Naive thymus-derived CD8-positive, alpha-beta T cell (primary cell): ENCODE measurements at places on chromosomes 13 and 19.

- DNase-seq: no peak
- H3K36me3 ChIP-seq: no peaks in the 10 kb centered on the region
- no peak overlapping the region for H3K27ac ChIP-seq
- no peaks in the 10 kb centered on the region for H3K4me1 ChIP-seq
- H3K27me3 ChIP-seq: peaks cover 6% of the 10 kb centered on the region
Observed at GRCh38 chr13:25397763-25398162, 26.0 kb downstream of the ATP8A2 start.

DNA sequence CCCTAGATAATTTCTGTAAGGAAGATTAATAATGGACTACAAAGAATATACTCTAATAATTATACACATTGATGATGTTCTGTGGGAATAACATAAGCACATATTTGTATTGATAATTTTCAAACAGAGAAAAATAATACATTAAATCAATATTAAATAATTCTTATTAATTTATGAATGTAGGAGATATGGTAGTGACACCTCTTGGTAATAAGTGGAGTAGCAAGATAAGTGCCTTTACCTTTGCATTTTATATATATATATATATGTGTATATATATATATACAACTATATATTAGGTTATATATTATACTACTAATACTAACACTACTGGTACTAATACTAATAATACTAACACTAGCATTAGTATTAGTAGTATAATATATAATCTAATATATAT, 905.8 kb downstream of the SLITRK1 start:
- no peaks in the 10 kb centered on the region for H3K27me3 ChIP-seq
- H3K36me3 ChIP-seq: no peaks in the 10 kb centered on the region
- no peak overlapping the region for H3K27ac ChIP-seq

DNA sequence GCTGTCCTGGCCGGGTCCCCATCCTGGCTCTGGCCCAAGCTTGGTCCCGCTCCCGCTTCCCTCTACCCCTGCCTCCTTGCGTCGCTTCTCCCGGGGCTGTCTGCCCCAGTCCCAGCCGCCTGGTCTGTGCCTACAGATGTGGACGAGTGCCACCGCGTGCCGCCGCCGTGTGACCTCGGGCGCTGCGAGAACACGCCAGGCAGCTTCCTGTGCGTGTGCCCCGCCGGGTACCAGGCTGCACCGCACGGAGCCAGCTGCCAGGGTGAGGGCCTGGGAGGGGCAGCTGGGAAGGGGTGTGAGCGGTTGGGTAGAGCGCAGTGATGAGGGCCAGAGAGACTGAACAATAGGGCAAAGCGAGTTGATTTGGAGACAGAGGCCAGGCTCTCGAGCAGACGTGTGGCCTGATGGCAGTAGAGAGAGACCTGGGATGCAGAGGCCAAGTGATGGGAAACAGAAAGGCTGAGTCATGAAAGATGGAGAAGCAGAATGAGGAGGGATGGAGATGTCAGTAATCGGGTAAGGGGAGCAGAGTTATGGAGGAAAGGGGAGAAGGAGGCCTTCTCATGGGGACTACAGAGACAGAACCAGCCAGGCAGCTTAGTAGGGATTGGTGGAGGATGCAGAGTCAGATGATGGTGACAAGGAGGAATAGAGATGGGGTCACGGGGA, 9.4 kb downstream of the LTBP4 start:
- H3K27ac ChIP-seq: peak overlapping the region; percentile 79
- no peaks in the 10 kb centered on the region for H3K27me3 ChIP-seq
- H3K36me3 ChIP-seq: no peaks in the 10 kb centered on the region
- DNase-seq: peak; percentile 86
- peaks cover 75% of the 10 kb centered on the region for H3K4me1 ChIP-seq

- no peak overlapping the region for H3K4me3 ChIP-seq
- H3K4me1 ChIP-seq: no peaks in the 10 kb centered on the region
- no peak overlapping the region for H3K27ac ChIP-seq
- no peaks in the 10 kb centered on the region for H3K36me3 ChIP-seq
- no peak for DNase-seq
Observed at GRCh38 chr13:46475541-46475991, 77.4 kb upstream of the LRCH1 start.

GRCh38 chr19:15631817-15632216, 8.9 kb upstream of the CYP4F3 start:
- no peaks in the 10 kb centered on the region for H3K36me3 ChIP-seq
- DNase-seq: peak; percentile 9
- H3K27me3 ChIP-seq: peaks cover 35% of the 10 kb centered on the region
- H3K4me3 ChIP-seq: no peak overlapping the region
- H3K4me1 ChIP-seq: no peaks in the 10 kb centered on the region

GRCh38 chr19:47190167-47190727, 40.8 kb downstream of the BBC3 start:
- DNase-seq: peak; percentile 69
- peak overlapping the region; percentile 96 for H3K27ac ChIP-seq
- H3K4me1 ChIP-seq: peaks cover 65% of the 10 kb centered on the region
- peak overlapping the region; percentile 64 for H3K4me3 ChIP-seq
- no peaks in the 10 kb centered on the region for H3K27me3 ChIP-seq

GRCh38 chr13:33112766-33113165, 96.5 kb downstream of the KL start:
- no peak overlapping the region for H3K4me3 ChIP-seq
- H3K27ac ChIP-seq: no peak overlapping the region
- peaks cover 1% of the 10 kb centered on the region for H3K4me1 ChIP-seq
- no peaks in the 10 kb centered on the region for H3K36me3 ChIP-seq

- H3K4me3 ChIP-seq: no peak overlapping the region
- no peaks in the 10 kb centered on the region for H3K36me3 ChIP-seq
Observed at GRCh38 chr13:72145383-72145782, 278.4 kb upstream of the DACH1 start.

DNA sequence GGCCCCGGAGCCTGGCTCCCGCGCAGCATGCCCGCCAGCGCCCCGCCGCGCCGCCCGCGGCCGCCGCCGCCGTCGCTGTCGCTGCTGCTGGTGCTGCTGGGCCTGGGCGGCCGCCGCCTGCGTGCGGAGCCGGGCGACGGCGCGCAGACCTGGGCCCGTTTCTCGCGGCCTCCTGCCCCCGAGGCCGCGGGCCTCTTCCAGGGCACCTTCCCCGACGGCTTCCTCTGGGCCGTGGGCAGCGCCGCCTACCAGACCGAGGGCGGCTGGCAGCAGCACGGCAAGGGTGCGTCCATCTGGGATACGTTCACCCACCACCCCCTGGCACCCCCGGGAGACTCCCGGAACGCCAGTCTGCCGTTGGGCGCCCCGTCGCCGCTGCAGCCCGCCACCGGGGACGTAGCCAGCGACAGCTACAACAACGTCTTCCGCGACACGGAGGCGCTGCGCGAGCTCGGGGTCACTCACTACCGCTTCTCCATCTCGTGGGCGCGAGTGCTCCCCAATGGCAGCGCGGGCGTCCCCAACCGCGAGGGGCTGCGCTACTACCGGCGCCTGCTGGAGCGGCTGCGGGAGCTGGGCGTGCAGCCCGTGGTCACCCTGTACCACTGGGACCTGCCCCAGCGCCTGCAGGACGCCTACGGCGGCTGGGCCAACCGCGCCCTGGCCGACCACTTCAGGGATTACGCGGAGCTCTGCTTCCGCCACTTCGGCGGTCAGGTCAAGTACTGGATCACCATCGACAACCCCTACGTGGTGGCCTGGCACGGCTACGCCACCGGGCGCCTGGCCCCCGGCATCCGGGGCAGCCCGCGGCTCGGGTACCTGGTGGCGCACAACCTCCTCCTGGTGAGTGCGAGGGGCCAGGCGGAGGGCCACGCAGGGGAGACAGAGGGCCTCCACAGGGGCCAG, at the start of gene KL:
Gene KL, plus strand, starts transcription at position 10 of the 909 bp plus-strand sequence. Its CDS starts 18 bp downstream, at position 28.
- peaks cover 3% of the 10 kb centered on the region for H3K36me3 ChIP-seq
- no peak for DNase-seq
- peaks cover 10% of the 10 kb centered on the region for H3K4me1 ChIP-seq
- H3K4me3 ChIP-seq: peak within 1 kb of the TSS; percentile 81
- H3K27ac ChIP-seq: no peak within 1 kb of the TSS

DNA sequence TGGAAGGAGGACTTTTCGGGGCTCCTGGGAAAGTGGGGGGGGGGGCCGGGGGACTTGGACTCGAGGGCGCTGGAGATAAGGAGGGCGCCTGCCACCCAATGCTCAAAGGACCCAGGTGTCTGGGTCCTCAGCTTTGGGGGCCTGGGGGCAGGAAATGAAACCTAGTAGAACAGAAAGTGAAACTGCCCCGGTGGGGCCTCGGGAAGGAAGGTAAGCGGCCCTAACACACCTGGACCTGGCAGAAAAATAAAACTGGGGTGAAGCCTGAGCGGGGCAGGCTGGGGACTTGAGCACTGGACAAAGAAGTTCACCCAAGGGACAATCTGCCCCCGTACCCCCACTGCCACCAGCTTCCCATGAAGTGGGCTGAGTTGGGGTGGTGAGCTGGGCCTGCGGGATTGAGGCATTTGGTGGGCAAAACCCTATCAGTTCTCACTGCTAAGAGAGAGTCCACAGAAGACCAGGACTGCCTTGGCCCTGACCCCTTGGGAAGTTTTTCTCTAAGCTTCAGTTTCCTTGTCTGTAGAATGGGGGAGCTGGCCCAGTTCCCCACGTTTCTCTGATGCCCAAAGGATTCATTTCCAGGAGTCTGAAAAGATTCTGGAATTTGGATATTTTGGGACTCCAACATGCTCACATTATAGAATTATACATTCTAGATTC, 2.3 kb downstream of the PRKD2 start:
- H3K27me3 ChIP-seq: no peaks in the 10 kb centered on the region
- H3K4me3 ChIP-seq: peak overlapping the region; percentile 94
- DNase-seq: peak; percentile 80
- peak overlapping the region; percentile 97 for H3K27ac ChIP-seq
- peaks cover 54% of the 10 kb centered on the region for H3K4me1 ChIP-seq

GRCh38 chr19:14992780-14993179, 13.1 kb upstream of the SLC1A6 start:
- H3K27me3 ChIP-seq: peaks cover 42% of the 10 kb centered on the region
- H3K4me1 ChIP-seq: no peaks in the 10 kb centered on the region
- H3K27ac ChIP-seq: no peak overlapping the region
- H3K4me3 ChIP-seq: no peak overlapping the region
- no peaks in the 10 kb centered on the region for H3K36me3 ChIP-seq
- DNase-seq: no peak

DNA sequence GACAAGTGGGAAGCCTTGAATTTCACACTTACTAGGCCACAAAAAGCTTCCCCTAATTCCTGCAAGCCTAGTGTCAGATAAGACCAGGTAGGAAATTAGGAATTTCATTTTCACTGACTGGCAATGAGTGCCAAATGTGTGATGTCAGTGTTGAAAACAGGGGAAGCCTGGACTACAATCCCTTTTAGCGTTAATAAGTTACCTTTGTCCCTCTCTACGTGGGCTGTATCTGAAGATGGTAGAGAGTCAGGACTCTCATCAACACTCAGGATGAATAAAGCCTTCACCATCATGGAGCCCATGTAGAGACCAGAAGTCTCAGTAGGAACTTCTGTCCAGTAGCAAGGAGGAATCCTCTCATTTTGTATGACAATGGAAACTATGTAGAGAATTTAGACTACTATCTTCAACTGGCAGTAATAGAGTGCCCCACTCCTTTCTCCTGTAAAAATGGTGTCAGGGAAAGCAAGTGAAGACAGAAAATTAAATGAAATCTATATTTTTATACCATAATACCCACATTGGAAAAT, 324.1 kb upstream of the KLHL1 start:
- H3K36me3 ChIP-seq: no peaks in the 10 kb centered on the region
- no peak for DNase-seq
- H3K27me3 ChIP-seq: no peaks in the 10 kb centered on the region
- H3K4me1 ChIP-seq: no peaks in the 10 kb centered on the region

DNA sequence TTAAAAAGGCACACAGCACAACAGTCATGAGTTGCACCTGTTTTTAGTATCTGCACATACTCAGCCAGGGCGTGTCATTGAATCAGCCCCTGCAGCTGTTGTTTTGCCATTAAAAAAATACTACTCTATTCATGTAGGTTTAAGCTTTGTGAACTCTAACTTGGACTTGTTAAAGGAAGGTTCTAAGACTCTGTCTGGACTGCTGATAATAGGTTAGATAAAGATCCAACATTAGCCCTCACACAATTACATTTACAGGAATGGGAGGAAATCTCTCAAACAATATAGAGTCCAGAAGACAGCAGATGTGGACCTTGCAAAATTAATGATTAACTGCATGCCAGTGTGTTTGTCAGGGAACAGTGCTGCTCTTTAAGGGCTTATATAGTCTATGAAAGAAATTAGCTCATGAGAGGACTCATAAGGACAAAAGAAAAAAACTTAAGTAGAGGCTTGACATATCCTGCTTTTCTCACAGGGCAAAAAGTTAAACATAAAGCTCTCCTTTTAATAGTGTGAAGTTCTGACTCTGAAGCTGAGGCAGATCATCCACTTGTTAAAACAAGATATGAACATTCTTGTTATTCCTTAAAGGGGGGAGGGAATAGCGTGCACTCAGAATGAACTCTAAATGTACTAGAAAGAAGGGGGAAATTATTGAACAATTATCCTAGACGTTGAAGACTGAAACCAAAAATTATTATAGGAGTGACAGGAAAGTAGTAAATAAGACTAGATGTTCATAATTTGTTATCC, 243.6 kb downstream of the NDFIP2 start:
- no peaks in the 10 kb centered on the region for H3K4me1 ChIP-seq
- no peaks in the 10 kb centered on the region for H3K36me3 ChIP-seq
- no peak overlapping the region for H3K4me3 ChIP-seq
- H3K27ac ChIP-seq: no peak overlapping the region
- no peak for DNase-seq
